ENCODE measurements at places on chromosomes 11 and 22. TPM values are rescaled to one million over a fixed set of nuclear protein-coding genes. Genes with fewer than 3 reads are reported as not detected.

DNA sequence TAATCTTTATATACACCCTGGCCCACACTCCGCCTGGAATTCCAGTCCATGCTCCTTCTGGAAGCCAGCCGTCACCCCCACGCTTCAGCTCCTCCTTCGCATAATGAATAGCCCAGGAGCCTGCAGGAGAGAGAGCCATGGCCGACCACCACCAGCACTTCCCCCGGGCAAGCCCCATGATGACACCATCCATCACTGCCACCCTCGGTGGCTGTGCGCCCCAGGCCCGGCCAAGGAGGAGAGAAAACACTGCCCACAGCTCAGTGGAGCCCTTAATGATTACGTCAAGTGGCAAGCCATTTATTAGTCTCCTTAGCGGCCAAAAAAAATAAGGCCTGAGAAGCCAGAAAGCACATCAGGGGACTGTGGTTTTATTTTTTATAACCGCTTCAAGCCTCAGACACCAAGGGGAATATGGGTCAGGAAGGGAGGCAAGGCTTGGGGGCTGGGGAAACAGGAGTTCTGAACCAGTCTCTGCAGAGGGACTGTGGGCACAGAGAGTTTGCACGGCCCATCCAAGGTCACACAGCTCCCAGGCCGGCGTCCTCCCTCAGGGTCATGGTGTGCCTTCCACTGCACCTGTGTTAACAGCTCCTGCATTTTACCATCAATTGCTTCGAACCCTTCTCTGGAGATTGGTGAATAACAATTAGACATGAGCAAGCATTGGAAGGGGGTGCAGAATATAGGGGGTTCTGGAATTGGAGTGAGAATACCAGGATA, 134.3 kb downstream of the MN1 start:
- DNase-seq = no peak

GRCh38 chr11:34151916-34152845, 46.8 kb downstream of the NAT10 start:
- no peak for DNase-seq

GRCh38 chr11:16111690-16112089, 244.7 kb downstream of the SOX6 start:
- no peak for DNase-seq

DNA sequence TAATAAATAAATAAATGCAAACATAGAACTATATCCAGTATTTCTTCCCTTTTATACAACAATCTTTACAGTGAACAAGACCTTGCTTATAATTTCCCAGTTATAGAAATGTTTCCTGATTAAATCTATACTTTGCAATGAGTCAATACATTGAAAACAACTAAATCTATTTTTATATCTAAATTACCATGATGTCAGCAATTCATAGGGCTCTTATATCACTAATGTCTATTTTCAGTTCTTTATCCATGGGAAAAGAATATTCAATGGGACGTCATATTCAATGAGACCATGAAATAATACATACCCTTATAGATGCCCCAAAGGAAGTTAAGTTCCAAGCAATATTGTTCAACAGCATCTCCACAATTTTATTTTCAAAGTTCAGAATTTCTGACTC, 359.9 kb downstream of the CASP12 start:
- DNase-seq = no peak

Gene NDUFV1
- total RNA-seq = 754 TPM

All from Right ventricle myocardium superior (tissue), 1 donor.